ENCODE measurements at places on chromosomes 13 and 19.
A peak's percentile ranks its signal among the peaks of the same experiment; 100 is the strongest.

GRCh38 chr13:95954266-95954665 lies 98.9 kb downstream of the UGGT2 start:
- no peak for DNase-seq

- DNase-seq, result peak; percentile 86
Measured at GRCh38 chr19:41882568-41883462, at the start of gene ARHGEF1. Gene ARHGEF1, plus strand, starts transcription at chr19:41883184. Its CDS starts 4,899 bp downstream, at chr19:41888083.

DNA sequence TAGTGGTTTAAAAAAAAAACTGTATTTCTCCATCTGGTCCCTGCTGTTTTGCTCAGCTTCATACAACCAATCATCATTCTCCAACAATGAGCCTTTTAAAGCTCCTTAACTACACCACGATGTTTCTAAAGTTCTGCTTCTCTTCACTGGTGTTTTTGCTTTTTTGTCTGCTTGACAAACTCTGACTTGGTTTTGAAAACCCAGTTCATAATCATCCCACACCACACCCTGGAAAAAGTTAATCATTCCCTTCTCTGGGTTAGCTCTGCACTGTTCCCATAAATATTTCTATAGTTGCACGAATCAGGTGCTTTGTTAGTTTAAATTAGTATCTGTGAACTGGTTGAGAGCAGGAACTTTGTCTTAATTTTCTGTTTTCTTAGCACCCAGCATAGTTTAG lies 217.1 kb downstream of the ENOX1 start:
- DNase-seq, result no peak

GRCh38 chr19:778910-779653 lies 18.2 kb upstream of the PTBP1 start:
- peak; percentile 63 for DNase-seq

GRCh38 chr13:111491659-111492058 lies 171.2 kb downstream of the TEX29 start:
- peak; percentile 29 for DNase-seq

DNA sequence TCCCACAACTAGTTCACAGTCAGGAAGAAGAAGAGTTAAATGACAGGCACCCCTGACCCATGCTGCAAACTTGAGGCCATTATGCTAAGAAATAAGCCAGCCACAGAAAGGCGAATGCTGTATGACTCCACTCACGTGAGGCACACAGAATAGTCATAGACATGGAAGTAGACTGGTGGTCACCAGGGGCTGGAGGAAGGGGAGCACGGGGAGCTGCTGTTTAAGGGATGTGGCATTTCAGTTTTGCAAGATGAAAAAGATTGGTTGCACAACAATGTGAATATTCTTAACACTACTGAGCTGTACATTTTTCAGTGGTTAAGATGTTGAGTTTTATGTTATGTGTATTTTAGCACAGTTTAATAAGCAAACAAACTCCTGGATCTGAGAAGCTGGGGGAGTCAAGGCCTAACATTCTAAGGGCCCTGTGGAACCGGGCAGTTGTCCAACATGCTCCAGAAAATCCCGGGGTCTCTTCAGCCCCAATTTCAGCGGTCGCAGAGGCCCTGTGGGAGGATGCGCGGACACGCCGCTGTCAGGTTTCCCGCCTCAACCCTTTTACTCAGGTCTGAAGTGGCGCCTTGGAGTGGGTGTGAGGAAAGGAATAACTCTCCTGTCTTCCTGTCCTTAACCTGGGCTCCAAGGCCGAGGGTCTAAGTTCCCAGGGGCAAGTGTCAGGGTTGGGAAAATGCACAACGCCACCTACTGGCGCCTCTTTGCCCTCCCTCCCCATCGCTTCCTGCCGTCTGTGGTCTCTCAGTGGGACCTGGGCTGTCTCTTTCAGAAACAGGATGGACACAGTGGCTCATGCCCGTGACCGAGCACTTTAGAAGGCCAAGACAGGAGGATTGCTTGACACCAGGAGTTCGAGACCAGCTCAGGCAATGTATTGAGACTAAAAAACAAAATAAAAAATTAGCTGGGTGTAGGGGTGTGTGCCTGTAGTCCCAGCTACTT lies 4.4 kb upstream of the TMEM272 start:
- no peak for DNase-seq

DNA sequence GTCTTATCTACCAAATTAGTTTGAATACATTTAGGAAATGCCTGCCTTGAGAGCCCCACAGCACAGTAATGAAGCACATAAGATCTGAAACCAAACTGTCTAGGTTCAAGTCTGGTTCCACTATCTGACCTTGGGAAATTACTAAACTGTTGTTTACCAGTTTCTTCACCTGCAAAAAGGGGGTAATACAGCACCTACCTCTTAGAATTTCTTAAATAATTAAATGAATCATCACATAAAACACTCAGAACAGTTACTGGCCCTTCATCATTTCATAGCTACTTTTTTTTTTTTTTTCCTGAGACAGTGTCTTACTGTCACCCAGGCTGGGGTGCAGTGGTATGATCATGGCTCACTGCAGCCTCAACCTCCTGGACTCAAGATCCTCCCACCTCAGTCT lies 59.6 kb downstream of the USP12 start:
- no peak for DNase-seq

DNA sequence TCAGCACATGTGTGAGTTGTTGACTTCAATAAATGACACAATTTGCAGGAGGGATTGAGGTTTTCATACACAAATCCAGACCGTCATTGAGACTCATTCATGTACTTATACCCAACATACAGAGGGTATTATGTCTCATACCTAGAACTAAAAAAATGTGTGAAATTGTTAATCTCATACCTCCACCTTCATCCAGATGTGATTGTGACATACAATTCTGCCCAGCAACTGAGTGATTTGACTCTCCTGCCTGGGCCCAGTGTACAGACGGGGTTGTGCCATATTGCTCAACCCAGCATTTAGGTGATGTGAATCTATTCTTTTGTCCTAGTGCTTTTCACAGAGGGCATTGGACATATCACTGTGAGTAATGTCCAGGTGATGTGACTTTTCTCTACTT lies 12.6 kb upstream of the ZNF681 start:
- no peak for DNase-seq

DNA sequence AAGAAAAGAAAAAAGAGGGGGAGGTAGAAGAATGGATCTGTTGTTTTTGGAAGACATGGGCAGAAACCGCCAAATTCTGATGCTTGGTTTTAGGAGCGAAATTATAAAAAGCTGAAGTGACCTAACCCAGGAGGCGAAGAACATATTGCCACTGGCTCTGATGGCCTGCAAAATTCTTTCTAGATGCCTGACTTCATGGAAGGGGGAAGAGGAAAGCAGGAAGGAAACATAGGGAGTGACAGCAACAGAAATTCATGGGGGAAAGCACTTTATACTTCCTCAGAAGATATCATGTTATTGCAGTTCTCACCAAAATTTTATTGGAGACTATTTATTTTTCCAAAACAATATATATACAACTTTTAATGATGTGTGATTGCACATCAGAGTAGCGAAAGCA lies 213.5 kb downstream of the DLEU7 start:
- DNase-seq, result no peak

DNA sequence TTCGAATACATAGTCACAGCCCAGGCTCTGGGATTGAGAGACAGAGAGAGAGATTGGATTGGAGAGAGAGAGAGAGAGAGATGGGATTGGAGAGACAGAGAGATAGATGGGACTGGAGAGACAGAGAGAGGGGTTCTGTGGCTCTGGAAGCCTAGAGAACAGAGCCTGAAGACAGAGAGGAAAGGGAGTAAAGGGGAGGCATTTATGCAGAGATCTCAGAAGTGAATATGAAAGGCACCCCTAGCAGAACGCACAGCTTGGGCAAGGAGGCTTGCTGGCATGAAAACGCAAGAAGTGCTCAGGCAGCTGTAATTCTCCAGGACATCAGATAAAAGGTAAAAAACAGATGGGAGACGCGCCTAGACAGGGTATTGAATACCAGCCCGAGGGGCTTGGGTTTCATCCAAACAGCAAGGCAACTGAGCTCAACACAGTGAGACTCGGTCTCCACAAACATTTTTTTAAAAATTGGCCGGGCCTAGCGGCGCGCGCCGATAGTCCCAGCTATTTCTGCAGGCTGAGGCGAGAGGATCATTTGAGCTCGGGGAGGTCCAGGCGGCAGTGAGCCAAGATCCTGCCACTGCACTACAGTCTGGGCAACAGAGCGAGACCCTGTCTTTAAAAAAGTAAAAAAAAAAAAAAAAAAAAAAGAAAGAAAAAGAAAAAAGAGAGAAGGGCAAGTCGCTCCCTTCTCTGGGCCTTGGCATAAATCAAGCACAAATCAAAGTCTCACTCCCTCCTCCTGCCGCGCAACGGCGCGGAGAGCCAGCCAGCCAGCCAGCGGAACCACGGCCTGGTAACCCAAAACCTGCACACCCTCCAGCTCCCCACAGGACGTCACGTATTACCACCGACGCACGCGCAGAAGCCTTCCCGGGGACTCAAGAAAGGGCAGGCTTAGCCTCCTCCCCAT lies 774 bp upstream of the PPP2R1A start:
- DNase-seq, result no peak

- no peak for DNase-seq
Measured at GRCh38 chr13:49549289-49549688, 36.1 kb downstream of the RCBTB1 start.

DNA sequence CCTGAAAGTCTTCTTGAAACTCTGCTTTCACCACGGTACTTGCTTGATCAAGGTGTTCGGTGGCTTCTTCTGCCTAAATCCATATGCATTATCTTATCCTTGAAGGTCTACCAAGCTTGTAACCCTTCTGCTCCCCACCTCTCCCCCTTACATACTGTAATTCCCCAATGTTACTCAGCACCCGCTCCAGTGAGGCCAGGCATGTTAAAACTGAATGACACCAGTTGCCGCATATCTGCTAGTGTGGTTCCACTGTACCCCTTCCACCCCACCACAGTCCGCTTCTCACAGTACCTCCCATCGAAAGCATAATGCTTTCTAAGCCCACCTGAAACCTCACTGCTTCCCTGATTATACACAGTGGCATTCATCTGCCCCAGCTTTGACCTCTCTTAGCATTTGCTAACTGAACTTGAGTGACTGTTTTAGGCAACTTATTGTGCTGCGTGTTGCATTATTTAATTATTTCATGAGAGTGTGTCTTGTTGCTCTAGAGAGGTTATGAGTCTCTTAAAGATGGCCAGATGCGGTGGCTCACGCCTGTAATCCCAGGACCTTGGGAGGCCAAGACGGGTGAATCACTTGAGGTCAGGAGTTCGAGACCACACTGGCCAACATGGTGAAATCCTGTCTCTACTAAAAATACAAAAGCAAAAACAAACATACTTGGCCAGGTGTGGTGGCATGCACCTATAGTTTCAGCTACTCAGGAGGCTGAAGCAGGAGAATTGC lies 87.6 kb upstream of the MBNL2 start:
- DNase-seq, result no peak

GRCh38 chr13:112842931-112843391 lies 126.1 kb upstream of the MCF2L start:
- no peak for DNase-seq

DNA sequence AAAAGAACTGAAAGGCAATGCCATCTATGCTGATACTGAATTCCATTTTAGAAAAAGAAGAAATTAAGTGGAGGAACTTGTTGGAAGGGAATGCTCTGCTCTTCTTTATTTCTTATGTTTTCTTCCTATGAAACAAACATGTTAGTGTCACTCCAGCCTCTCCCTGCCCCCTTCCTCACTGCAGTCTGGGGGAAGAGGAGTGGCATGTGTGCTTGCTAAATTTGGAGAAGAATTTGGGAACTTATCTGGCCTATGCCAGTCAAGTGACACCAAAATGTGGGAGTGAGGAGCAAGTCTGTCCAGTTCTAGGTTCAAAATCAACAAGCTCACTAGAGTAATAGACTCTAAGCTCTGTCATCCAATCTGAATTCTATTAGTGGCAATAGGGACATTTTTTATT lies 214.6 kb downstream of the RBM26 start:
- no peak for DNase-seq
